ENCODE measurements at places on chromosomes 1 and 21.
A peak's percentile ranks its signal among the peaks of the same experiment; 100 is the strongest.

DNA sequence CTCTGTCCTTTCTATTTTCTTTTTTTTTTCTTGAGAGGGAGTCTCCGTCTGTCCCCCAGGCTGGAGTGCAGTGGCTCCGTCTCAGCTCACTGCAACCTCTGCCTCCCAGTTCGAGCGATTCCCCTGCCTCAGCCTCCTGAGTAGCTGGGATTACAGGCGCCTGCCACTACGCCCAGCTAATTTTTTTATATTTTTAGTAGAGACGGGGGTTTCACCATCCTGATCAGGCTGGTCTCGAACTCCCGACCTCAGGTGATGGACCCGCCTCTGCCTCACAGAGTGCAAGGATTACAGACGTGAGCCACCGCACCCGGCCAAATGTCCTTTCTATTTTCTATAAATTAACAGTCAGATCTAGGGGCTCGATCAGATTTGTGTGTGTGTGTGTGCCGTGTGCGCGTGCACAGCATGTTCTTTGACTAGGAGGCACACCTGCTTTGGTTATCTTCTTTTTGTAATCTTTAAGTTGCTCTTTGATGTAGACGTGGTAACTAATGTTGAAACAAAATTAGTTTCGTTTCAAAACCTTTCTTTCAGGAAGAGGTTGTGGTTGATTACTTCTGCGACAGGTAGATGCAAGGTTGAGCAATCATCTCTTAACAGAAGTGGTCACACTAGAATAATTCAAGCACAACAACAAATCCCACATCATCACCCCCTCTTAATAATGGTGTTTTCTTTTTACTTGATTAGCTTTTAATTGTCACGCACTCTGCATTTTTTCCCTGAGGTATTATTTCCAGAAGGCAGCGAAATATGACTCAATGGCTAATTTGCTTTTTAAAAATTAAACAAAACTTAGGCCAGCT lies 779 bp upstream of the DEGS1 start:
- peaks cover 4% of the 10 kb centered on the region for H3K4me1 ChIP-seq
- no peaks in the 10 kb centered on the region for H3K27me3 ChIP-seq
- H3K36me3 ChIP-seq: no peaks in the 10 kb centered on the region
- H3K4me3 ChIP-seq: peak overlapping the region; percentile 96

- DNase-seq: no peak
- no peak overlapping the region for H3K4me3 ChIP-seq
- no peaks in the 10 kb centered on the region for H3K27me3 ChIP-seq
- no peak overlapping the region for H3K27ac ChIP-seq
- no peaks in the 10 kb centered on the region for H3K4me1 ChIP-seq
Observed at GRCh38 chr1:109891930-109892329, 18.7 kb upstream of the CSF1 start.

DNA sequence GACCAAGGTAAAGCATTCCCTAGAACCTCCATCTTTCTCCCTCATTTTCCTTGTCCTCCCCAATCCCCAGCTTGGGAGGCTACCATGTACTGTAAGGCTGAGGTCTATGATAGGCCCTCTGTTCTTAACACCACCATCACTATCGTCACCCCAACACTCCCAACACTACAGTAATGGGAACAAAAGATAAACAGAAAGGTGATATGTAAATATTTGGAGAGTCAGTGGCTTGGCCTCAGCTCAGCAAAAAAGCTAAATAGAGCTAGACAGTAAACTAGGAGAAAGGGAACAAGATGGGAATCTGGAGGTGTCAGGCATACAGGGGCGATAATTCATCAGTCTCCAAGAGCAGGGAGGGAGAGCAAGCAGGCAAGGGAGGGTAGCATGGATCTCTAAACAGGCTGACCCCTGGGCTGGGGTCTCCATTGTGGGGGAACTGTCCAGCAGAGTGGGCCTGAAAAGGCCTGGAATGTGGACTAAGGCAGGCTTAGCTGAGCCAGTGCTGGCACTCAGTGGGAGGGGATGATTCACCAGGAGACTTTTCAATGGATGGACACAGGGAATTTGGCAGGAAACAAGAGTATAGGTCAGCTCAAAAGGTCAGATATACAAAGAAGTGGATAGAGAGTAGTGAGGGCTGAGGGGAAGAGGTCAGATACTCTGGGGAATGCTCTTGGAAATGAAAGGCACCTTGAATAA lies 6.7 kb downstream of the WNT2B start:
- H3K4me1 ChIP-seq: no peaks in the 10 kb centered on the region
- H3K4me3 ChIP-seq: no peak overlapping the region
- peaks cover 9% of the 10 kb centered on the region for H3K36me3 ChIP-seq
- no peak for DNase-seq
- no peak overlapping the region for H3K27ac ChIP-seq

DNA sequence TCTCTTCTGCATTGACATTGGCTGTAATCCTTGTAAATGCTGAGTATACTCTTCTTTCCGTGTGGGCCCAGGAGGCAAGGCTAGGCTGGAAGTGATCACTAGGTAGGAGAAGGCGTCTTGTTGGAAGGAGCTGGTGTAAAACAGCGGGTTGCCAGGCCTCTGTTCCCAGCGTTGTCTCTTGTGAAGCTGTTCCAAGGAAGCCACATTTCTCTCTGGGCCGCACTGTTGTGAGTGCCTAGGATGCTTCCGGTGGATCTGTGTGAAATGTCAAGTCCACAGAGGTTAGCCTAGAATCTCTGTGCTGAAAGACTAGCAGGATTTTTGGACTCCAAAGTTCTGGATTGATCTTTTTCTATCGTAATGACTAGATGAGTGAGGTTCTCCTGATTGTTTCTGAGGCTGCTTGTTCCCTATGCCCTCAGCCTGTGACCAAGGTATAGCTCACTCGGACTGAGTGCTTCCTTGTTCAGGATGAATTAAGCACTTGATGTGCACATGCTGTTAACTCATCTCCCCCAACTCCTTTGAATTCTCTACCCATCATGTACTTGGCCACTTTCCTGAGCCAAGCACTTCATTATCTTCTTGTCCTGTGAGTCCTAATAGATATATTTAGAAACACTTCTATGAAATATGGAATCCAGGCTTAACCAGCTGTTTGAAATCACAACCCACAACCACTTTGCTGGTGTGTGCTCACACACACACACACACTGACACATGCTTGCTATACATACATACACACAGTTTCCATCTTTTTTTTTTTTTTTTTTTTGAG lies 63.3 kb downstream of the PBX1 start:
- H3K4me3 ChIP-seq: no peak overlapping the region
- no peak for DNase-seq
- no peaks in the 10 kb centered on the region for H3K4me1 ChIP-seq
- H3K27ac ChIP-seq: no peak overlapping the region

GRCh38 chr1:12091191-12091590 lies 28.1 kb downstream of the TNFRSF8 start:
- no peaks in the 10 kb centered on the region for H3K4me1 ChIP-seq
- H3K27ac ChIP-seq: no peak overlapping the region
- no peaks in the 10 kb centered on the region for H3K27me3 ChIP-seq

DNA sequence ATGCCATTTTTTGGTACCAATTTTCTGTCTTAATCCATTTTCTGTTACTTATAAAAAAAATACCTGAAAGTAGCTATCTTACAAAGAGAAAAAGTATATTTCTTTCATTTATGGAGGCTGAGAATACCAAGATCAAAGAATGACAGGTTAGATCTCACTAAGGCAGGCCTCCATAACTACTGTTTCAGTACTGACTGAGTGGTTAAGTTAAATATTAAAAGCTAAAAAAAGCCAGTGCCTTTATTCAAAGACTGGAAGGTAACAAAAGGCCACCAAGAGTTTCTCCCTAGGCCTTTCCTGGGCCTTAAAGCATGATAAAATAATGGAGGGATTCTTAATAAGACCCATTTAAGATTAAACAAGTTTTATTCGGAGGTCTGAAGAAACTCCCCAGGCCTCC lies 687.7 kb upstream of the ADGRL4 start:
- no peak for DNase-seq
- no peaks in the 10 kb centered on the region for H3K27me3 ChIP-seq
- H3K4me1 ChIP-seq: no peaks in the 10 kb centered on the region
- no peak overlapping the region for H3K27ac ChIP-seq
- H3K4me3 ChIP-seq: no peak overlapping the region

DNA sequence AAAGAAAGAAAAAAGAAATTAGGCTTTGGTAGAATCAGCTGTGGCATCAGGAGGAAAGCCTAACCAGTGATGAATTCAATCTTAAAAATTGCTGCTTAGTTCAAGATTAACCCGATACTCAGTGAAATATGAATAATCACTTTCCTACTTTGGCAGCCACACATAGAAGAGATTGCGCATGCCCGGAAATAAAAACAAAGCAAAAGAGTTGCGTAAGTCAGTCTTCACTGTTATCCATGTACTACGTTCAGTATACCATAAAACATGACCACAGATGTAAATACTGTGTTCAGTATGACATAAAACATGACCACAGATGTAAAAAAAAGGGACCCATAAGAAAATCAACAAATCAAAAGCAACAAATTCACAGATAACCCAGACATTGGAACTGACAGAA lies 19.2 kb downstream of the CD1D start:
- no peak overlapping the region for H3K4me3 ChIP-seq
- H3K27ac ChIP-seq: no peak overlapping the region
- no peaks in the 10 kb centered on the region for H3K36me3 ChIP-seq
- H3K4me1 ChIP-seq: no peaks in the 10 kb centered on the region
- DNase-seq: no peak

- no peak overlapping the region for H3K4me3 ChIP-seq
- DNase-seq: no peak
- H3K27me3 ChIP-seq: no peaks in the 10 kb centered on the region
- H3K27ac ChIP-seq: no peak overlapping the region
- H3K36me3 ChIP-seq: no peaks in the 10 kb centered on the region
- H3K4me1 ChIP-seq: peaks cover 30% of the 10 kb centered on the region
Observed at GRCh38 chr1:181133441-181133951, 45.0 kb downstream of the IER5 start.

- H3K36me3 ChIP-seq: no peaks in the 10 kb centered on the region
- no peak overlapping the region for H3K4me3 ChIP-seq
- no peak overlapping the region for H3K27ac ChIP-seq
- DNase-seq: no peak
- no peaks in the 10 kb centered on the region for H3K27me3 ChIP-seq
Observed at GRCh38 chr1:192832492-192832891, 23.7 kb downstream of the RGS2 start.

- H3K36me3 ChIP-seq: no peaks in the 10 kb centered on the region
- no peak overlapping the region for H3K4me3 ChIP-seq
- peaks cover 10% of the 10 kb centered on the region for H3K4me1 ChIP-seq
- DNase-seq: no peak
Observed at GRCh38 chr1:228417061-228417460, 400 bp upstream of the TRIM17 start.

- no peaks in the 10 kb centered on the region for H3K27me3 ChIP-seq
- no peak for DNase-seq
- H3K27ac ChIP-seq: no peak overlapping the region
- H3K36me3 ChIP-seq: no peaks in the 10 kb centered on the region
- no peak overlapping the region for H3K4me3 ChIP-seq
- H3K4me1 ChIP-seq: peaks cover 11% of the 10 kb centered on the region
Observed at GRCh38 chr1:174971466-174971865, 28.3 kb upstream of the CACYBP start.

- no peak overlapping the region for H3K27ac ChIP-seq
- no peaks in the 10 kb centered on the region for H3K36me3 ChIP-seq
- H3K4me3 ChIP-seq: no peak overlapping the region
- no peaks in the 10 kb centered on the region for H3K27me3 ChIP-seq
- H3K4me1 ChIP-seq: no peaks in the 10 kb centered on the region
- DNase-seq: no peak
Observed at GRCh38 chr1:110639724-110640386, 33.7 kb upstream of the KCNA2 start.

GRCh38 chr21:34579411-34579810 lies 35.5 kb downstream of the RCAN1 start:
- peaks cover 25% of the 10 kb centered on the region for H3K4me1 ChIP-seq
- DNase-seq: no peak
- H3K27me3 ChIP-seq: no peaks in the 10 kb centered on the region
- peak overlapping the region; percentile 77 for H3K27ac ChIP-seq
- H3K4me3 ChIP-seq: no peak overlapping the region

GRCh38 chr1:24125456-24125855 lies 13.5 kb upstream of the MYOM3 start:
- no peak for DNase-seq
- no peaks in the 10 kb centered on the region for H3K4me1 ChIP-seq
- no peaks in the 10 kb centered on the region for H3K27me3 ChIP-seq
- H3K4me3 ChIP-seq: no peak overlapping the region
- no peak overlapping the region for H3K27ac ChIP-seq
- no peaks in the 10 kb centered on the region for H3K36me3 ChIP-seq

DNA sequence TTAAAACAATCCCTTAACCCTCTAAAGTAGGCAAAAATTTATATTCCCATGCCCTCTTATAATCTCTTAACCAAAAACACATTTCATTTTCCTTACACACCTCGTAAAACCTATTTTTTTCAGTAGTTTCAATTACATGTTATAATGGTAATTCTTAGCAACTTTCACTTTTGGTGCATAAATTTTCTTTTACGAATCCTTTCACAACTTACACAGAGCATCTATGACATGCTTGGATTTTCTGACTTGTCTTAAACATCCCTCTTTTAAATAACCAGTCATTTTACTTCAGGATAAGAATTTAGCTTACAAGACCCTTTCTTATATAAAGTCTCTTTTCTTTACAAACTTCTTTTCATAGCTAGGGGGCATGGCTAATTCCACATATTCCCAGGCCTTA lies 8.9 kb upstream of the MRPL55 start:
- no peak for DNase-seq
- H3K4me3 ChIP-seq: no peak overlapping the region
- H3K36me3 ChIP-seq: no peaks in the 10 kb centered on the region
- no peaks in the 10 kb centered on the region for H3K27me3 ChIP-seq

GRCh38 chr1:16165073-16165364 lies 9.2 kb upstream of the EPHA2 start:
- no peaks in the 10 kb centered on the region for H3K36me3 ChIP-seq
- no peak overlapping the region for H3K4me3 ChIP-seq
- H3K4me1 ChIP-seq: no peaks in the 10 kb centered on the region
- DNase-seq: no peak
- H3K27me3 ChIP-seq: no peaks in the 10 kb centered on the region

GRCh38 chr1:107794571-107794970 lies 170.4 kb downstream of the VAV3 start:
- H3K27me3 ChIP-seq: no peaks in the 10 kb centered on the region
- no peak overlapping the region for H3K27ac ChIP-seq
- no peaks in the 10 kb centered on the region for H3K4me1 ChIP-seq
- H3K36me3 ChIP-seq: no peaks in the 10 kb centered on the region
